ENCODE measurements at places on chromosomes 3 and 15.
A peak's percentile ranks its signal among the peaks of the same experiment; 100 is the strongest.

GRCh38 chr3:56926243-56926946 is 124.6 kb upstream of the ARHGEF3 start:
- no peak for DNase-seq

- DNase-seq = no peak
Observed at GRCh38 chr15:80999623-81000036, 1.1 kb upstream of the TLNRD1 start.

DNA sequence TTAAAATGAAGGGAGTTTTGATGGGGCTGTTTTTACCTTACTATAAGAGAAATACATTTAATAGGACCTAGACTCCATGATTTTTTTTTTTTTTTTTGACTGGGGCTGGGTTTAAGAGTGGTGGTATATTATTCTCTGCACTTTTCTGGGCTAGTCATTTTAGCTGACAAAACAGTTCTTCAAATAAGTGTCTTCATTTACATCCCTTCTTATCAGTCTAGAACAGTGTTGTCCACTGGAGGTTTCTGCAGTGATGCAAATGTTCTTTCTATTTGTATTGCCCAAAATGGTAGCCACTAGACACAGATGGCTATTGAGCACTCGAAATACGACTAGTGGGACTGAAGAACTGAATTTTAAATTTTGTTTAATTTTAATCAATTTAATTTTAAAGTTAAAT is 37.2 kb downstream of the KLHL18 start:
- no peak for DNase-seq

DNA sequence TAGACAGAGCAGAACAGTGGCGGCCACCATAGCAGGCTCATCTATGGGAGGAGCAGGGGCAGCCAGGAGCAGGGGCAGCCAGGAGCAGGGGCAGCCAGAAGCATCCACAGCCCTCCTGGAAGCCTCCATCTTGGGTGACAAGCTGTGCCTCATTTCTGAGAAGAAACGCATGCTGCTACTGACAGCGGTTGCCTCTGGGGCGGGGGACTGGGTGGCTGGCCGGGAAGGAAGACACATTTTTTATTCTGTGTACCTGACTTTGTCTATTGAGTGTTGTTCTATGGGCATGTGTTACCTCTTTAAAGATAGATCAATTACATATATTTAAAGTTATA is 71.5 kb upstream of the KLF13 start:
- DNase-seq = no peak

GRCh38 chr3:52843108-52843865 is 8.5 kb upstream of the MUSTN1 start:
- DNase-seq = no peak

GRCh38 chr3:117483839-117484238 is 774.3 kb downstream of the TUSC7 start:
- no peak for DNase-seq

GRCh38 chr15:41790756-41791546 is 16.7 kb downstream of the MAPKBP1 start:
- DNase-seq = no peak

DNA sequence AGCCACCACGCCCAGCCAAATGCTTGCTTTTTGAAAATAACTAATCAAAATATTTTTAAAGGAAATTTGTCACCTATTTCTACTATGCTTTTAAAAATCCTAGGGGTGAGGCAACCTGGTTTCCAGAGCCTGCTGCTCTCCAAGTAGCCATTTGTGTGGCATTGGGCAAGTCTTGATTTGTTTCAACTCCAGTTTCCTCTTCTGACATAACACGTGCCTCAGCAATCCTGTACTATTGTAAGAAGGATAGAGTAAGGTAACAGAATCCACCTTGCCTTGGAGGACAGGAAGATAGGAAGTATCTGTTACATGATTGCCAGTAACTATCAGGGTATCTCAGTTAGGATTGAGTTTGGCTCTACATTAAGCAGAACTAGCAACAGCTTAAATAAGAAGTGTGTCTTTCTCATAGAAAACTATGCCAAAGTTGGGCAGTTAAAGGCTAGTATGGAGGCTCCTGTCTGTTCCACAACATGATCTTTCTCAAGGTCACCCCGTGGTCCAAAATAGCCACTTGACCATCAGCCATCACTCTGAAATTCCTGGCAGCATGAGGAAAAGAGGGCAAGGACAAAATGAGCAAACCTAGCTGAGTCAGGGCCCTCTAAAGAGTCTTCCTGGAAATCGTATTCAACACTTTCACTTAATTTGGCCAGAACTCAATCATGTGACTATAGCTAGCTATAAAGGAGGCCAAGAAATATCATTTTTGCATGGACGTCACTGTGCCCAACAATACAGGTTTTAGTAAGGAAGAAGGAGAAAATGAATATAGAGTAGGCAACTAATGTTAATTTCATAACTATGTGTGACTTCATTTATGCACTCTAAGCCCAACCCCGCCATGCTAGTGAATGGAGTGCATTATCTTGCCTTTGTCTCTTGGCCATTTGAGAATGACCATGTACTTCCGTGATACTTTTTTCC is 66.1 kb downstream of the HMG20A start:
- no peak for DNase-seq

GRCh38 chr15:92048739-92049138 is 195.2 kb downstream of the SLCO3A1 start:
- DNase-seq = no peak

- DNase-seq = no peak
Observed at GRCh38 chr15:62929000-62929357, 113.6 kb upstream of the TPM1 start.

- DNase-seq = no peak
Observed at GRCh38 chr3:56739036-56739435, 56.0 kb upstream of the TASOR start.

DNA sequence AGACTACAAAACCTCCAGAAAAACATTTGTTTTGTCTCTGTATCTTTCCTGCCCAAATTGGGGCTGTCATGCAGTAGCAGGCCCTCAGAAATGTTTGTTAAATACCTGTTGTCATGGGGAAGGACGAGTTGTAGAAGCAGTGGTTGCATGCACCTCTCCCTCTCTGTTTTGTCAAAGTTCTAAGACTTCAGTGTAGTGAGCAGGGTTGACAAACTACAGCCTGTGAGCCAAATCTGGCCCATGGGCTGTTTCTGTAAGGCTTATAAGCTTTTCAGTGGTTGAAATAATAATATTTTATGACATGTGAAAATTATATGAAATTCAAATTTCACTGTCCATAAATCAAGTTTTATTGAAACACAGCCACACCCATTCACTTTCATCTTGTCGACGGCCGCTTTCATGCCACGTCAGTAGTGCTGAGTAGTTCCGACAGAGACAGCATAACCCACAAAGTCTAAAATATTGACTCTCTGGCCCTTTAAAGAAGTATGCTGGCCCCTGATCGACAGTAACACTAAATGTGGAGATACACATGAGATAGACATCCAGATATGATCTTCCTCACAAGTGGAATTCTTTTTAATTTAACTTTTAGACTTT is 102.9 kb downstream of the PDZRN3 start:
- DNase-seq = no peak

DNA sequence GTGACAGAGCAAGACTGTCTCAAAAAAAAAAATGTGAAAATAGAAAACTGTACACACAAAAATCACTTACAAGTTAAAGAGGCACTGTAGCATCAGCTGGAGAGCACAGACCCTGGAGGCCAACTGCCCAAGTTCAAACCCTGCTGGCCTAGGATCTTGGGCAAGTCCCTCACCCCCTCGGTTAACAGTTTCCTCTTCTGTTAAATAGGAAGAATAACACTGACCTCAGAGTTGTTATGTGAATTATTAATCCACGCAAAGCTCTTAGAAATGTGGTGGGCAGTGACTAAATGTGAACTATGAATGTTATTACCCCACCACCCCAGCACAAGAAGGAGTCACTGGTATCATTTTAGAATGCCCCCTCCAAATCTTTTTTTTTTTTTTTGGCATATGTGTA is 11.2 kb downstream of the CIB1 start:
- no peak for DNase-seq

GRCh38 chr15:80275961-80276360 is 23.9 kb upstream of the CTXND1 start:
- peak; percentile 28 for DNase-seq

DNA sequence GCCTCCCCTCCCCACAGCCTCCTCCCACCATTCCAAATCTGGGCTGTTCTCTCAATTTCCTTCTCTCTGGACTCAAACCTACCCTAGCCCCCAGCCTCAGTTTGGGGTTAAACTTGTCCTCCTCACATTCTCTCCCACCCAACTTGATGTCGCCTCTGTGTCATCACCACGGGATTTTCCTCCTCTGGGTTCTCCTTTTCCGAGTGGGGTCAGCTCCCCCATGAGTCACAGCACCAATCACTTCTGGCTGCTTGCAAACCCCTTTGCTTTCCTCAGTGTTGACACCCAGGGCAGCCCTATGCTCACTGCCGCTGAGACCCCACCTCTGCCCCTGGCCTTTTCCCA is 451 bp downstream of the CCR5AS start:
- DNase-seq = no peak

DNA sequence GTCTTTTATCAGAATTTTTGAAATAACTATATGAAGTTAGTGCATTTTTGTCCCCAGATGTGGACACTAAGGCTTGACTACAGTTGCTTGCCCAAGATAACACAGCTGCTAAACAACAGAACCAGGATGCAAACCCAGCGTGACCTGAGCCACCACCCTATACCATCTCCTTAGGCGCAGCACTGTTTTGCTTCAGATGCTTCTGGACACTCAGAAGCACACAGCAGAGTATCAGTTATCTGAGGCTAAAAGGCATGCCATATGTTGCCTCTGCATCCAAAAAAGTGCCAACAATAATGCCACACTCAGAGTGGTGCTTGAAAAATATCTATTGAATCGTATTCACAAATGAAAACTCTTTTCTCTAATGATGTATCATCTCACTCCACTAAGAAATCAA is 24.5 kb downstream of the KCNMB2 start:
- DNase-seq = no peak

GRCh38 chr15:68729789-68730411 is 90.8 kb downstream of the ANP32A start:
- no peak for DNase-seq

- DNase-seq = peak; percentile 40
Observed at GRCh38 chr3:99023590-99024192, 122.2 kb upstream of the DCBLD2 start.

DNA sequence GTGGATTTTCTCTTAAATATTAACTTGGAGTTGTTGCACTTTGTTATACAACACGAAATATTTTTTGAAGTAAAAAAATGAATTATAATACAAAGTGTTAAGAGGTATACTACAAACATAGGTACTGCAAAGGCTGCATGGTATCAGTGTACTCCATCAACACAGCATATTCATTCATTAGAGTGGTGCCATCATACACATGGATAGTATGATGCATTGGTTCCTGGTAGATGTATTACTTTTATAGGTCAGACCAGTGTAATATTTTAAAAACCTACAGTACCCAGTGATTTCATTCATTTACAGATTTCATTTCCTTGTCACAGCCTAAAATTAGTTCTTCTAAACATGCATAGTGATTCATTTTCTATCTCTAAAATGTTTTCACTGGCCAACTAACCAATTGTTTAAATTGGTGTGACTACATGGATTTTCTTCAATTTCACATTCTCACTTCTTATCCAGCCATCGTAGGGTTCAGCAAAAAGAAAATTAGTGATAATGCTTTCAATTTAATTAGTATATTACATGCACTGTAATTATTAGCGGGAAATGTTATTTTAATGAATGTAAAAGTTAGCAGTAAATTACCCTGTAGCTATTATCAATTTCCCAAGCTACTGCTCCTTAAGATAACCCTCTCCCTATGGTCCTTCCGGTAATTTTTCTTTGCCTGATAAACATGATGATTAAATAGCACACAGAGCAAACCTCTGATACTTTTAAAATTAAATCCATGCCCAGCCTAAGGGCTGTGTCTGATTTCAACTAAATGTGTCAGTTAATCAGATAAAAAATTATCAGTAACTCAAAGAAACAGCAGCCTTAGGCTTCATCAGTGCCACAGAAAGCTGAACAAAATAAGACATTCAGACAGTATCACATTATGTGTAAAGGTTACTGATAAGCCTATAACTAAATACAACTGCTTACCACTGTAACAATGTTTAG is 68.4 kb downstream of the DPH6 start:
- DNase-seq = no peak

- peak; percentile 33 for DNase-seq
Observed at GRCh38 chr3:47989981-47990440, 26.2 kb downstream of the MAP4 start.

GRCh38 chr15:100671858-100672543 is 69.6 kb downstream of the ASB7 start:
- no peak for DNase-seq

GRCh38 chr3:14803101-14803980 is 15.4 kb upstream of the FGD5 start:
- no peak for DNase-seq

DNA sequence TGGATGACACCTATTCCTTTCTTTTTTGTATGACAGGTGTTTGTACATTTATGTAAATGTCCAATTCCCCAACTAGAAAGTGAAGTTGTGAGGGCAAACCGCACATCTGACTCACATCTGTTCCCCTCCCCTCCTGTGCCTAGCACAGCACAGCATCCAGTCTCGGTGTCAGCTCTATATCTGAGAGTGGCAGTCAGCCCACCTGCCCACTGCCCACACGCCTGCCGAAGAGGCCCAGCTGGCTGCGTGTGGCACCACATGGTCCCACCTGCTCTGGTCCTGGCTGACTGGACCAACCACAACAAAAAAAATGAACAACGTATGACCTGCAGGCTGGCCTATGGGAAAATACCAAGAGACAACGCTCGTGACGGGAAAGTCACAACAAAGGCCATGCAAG is 62.8 kb downstream of the XXYLT1 start:
- DNase-seq = no peak
